ENCODE measurements at places on chromosomes 16 and 17.

GRCh38 chr17:6651919-6652452 is 424 bp downstream of the C17orf100 start:
- peaks cover 17% of the 10 kb centered on the region for H3K4me1 ChIP-seq
- no peak overlapping the region for H3K27ac ChIP-seq
- H3K36me3 ChIP-seq, result peaks cover 3% of the 10 kb centered on the region
- peak overlapping the region; percentile 83 for H3K4me3 ChIP-seq
- no peak for DNase-seq

DNA sequence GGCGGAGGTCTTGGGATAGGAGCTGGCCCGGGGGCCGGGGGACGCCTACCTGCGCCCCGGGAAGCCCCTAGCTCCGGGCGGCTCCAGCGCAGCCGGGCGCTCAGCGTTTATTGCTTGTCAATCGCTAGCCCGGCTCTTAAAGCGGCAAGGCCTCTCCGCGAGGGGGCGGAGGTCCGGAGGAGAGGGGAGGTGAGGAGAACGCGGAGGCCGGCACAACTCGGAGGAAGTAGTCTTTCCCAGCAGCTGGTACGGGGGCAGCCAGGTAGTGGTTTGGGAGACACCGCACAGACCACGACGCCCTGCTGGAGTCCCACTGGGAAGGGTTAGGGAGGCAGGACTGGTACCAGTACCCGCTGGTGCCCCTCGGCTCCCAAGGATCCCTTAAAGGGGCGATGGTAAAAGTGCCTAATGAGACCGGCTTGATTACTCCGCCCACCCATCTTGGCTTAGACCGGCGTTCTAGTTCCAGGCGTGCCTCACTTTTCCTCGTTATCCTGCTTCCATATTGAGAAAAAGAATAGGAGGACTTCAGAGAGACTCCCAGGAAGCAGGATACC is at the start of gene MPP2:
Gene MPP2 (minus strand): TSS at position 112 of the 557 bp plus-strand sequence. CDS start 3,076 bp downstream, outside the sequence.
- H3K4me1 ChIP-seq, result peaks cover 14% of the 10 kb centered on the region
- peak within 1 kb of the TSS; percentile 82 for H3K27ac ChIP-seq

GRCh38 chr17:63193827-63194226 is 227.8 kb downstream of the TANC2 start:
- DNase-seq, result no peak
- no peak overlapping the region for H3K27ac ChIP-seq
- no peaks in the 10 kb centered on the region for H3K4me1 ChIP-seq
- no peak overlapping the region for H3K4me3 ChIP-seq
- no peaks in the 10 kb centered on the region for H3K27me3 ChIP-seq
- peaks cover 5% of the 10 kb centered on the region for H3K36me3 ChIP-seq

GRCh38 chr17:8163978-8164814 is 1.4 kb upstream of the VAMP2 start:
- H3K4me1 ChIP-seq, result peaks cover 30% of the 10 kb centered on the region
- H3K36me3 ChIP-seq, result peaks cover 30% of the 10 kb centered on the region

DNA sequence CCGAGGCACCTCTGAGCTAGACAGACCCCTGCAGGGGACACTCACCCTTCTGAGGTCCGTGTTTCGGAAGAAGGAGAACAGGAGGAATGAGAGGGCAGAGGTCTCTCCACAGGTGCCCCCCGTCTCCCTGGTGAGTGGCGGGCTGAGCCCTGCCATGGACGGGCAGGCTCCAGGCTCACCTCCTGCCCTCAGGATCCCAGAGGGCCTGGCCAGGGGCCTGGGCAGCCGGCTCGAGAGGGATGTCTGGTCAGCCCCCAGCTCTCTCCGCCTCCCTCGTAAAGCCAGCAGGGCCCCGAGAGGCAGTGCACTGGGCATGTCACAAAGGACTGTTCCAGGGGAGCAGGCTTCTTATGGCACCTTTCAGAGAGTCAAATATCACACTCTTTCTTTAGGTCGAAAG is 62.8 kb downstream of the DHRS7C start:
- H3K4me3 ChIP-seq, result no peak overlapping the region
- no peak for DNase-seq
- H3K36me3 ChIP-seq, result no peaks in the 10 kb centered on the region
- H3K4me1 ChIP-seq, result peaks cover 10% of the 10 kb centered on the region

- H3K4me3 ChIP-seq, result no peak overlapping the region
- H3K27me3 ChIP-seq, result no peaks in the 10 kb centered on the region
- H3K4me1 ChIP-seq, result peaks cover 10% of the 10 kb centered on the region
- DNase-seq, result no peak
Measured at GRCh38 chr16:2785101-2785991, 2.0 kb downstream of the PRSS33 start.

DNA sequence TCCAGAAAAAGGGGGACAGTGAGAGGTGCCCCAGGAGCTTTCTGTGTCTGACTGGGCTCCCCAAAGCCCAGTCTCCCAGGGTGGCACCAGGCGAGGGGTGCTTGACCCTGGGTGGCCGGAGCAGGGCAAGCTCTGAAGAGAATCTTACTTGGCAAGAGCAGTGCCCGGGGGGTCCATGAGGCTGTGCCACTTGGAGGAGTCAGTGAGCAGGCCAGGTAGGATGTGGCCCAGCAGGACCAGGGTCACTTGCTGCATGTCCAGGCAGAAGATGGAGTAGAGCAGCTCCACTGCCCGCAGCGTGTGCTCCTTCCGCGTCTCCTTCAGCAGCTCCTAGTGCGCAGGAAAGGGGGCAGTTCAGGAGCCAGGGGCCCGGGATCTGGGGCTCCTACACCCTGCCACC is 7.3 kb downstream of the CSF3 start:
- DNase-seq, result no peak
- H3K27me3 ChIP-seq, result no peaks in the 10 kb centered on the region
- H3K4me1 ChIP-seq, result peaks cover 11% of the 10 kb centered on the region
- no peak overlapping the region for H3K27ac ChIP-seq
- H3K4me3 ChIP-seq, result no peak overlapping the region

DNA sequence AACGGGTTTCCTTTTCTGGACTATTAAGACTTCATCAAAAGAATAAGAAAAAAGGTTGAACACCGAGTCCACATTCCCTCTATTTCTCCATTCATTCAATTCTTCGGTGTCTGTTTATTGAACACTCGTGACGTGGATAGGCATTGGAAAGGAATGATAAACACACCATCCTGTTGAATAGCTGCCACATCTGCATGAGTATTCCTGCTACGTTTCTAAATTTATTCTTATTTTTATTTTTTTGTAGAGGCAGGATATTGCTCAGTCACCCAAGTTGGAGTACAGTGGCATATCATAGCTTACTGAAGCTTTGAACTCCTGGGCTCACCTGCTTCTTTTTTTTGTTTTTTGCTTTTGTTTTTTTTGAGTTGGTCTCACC is 80.8 kb upstream of the CIBAR2 start:
- no peak overlapping the region for H3K27ac ChIP-seq
- H3K4me3 ChIP-seq, result no peak overlapping the region
- DNase-seq, result no peak
- peaks cover 43% of the 10 kb centered on the region for H3K4me1 ChIP-seq

DNA sequence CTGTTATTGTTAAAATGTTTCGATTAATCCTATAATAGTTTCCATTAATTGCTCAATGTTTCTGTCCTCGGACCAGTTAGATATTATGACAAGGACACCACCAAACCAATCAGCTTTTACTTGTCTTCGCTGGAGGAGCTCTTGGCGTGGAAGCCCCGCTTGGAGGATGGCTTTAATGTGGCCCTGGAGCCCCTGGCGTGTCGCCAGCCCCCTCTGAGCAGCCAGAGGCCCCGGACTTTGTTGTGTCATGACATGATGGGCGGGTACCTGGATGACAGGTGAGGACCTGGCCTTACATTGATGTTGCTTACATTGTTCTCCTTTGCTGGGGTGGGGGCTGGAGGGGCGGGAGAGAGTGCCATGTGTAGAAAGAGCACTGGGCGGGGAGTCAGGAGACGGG is 3.0 kb downstream of the ENGASE start:
- peaks cover 6% of the 10 kb centered on the region for H3K4me1 ChIP-seq
- no peak overlapping the region for H3K4me3 ChIP-seq
- no peaks in the 10 kb centered on the region for H3K27me3 ChIP-seq
- no peak overlapping the region for H3K27ac ChIP-seq

DNA sequence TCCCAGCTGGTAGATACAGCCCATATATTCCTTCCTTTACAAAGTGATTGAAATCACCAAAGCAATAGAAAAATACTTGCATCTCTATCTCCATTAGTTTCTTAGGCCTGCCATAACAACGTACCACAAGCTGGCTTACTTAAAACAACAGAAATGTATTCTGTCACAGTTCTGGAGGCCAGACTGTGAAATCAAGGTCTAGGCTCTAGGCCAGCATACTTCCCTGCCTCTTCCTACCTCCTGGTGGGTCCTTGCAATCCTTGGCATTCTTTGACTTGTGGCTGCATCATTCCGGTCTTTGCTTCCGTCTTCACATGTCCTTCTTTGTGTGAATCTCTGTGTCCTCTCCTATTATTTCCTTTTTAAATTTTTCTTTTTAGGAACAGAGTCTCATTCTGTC is 62.5 kb downstream of the ERCC4 start:
- H3K27ac ChIP-seq, result no peak overlapping the region
- H3K4me3 ChIP-seq, result no peak overlapping the region
- H3K4me1 ChIP-seq, result no peaks in the 10 kb centered on the region
- no peaks in the 10 kb centered on the region for H3K36me3 ChIP-seq
- no peaks in the 10 kb centered on the region for H3K27me3 ChIP-seq
- DNase-seq, result no peak

GRCh38 chr16:85084841-85085510 is 27.3 kb downstream of the CIBAR2 start:
- H3K36me3 ChIP-seq, result no peaks in the 10 kb centered on the region
- H3K27ac ChIP-seq, result no peak overlapping the region
- H3K4me1 ChIP-seq, result peaks cover 48% of the 10 kb centered on the region
- no peak overlapping the region for H3K4me3 ChIP-seq

DNA sequence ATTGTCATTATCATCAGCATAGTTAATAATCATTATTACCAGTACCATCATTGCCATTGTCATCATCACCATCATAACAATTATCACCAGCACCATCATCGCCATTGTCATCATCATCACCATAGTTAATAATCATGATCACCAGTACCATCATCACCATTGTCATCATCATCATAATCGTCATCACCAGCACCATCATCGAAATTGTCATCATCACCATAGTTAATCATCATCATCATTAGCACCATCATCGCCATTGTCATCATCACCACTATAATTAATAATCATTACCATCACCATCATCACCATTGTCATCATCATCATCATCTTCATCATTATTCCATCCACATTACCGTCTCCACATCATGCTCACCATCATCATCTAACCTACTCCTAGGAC is 13.5 kb downstream of the PDILT start:
- no peak overlapping the region for H3K4me3 ChIP-seq
- H3K36me3 ChIP-seq, result no peaks in the 10 kb centered on the region
- no peaks in the 10 kb centered on the region for H3K27me3 ChIP-seq
- H3K27ac ChIP-seq, result no peak overlapping the region
- H3K4me1 ChIP-seq, result peaks cover 2% of the 10 kb centered on the region

- no peak for DNase-seq
- no peak overlapping the region for H3K27ac ChIP-seq
- no peaks in the 10 kb centered on the region for H3K4me1 ChIP-seq
- H3K4me3 ChIP-seq, result no peak overlapping the region
- no peaks in the 10 kb centered on the region for H3K27me3 ChIP-seq
- H3K36me3 ChIP-seq, result peaks cover 47% of the 10 kb centered on the region
Measured at GRCh38 chr17:80025796-80026195, 9.9 kb downstream of the TBC1D16 start.

DNA sequence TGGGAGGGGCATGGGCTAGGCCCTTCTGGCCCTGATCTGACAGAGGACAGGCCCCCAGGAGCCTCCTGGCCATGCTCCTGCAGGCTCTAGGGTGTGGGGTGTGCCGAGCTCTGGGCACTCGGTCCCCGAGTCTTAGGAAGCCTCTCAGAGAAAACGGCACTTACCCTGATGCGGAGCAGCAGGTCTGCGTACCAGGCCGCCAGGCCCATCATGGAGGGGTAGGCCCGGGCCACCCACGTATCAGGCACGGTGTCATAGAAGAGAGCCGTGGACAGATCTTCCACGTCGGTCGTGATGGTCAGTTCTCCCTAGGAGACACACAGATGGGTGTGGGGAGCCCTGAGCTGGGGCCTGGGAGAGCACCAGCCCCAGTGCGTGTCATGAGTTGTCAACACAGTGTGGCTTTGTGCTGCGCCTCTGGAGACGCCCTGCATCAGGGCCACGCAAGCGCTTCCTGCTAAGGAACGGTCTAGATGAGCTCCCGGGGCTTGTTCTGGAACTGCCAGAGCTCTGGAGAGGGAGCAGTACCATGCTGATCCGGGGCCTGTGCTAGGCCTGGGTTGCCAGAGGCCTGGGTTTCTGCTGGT is 47.9 kb downstream of the PGS1 start:
- no peaks in the 10 kb centered on the region for H3K27me3 ChIP-seq
- H3K27ac ChIP-seq, result no peak overlapping the region
- no peak overlapping the region for H3K4me3 ChIP-seq
- DNase-seq, result no peak

DNA sequence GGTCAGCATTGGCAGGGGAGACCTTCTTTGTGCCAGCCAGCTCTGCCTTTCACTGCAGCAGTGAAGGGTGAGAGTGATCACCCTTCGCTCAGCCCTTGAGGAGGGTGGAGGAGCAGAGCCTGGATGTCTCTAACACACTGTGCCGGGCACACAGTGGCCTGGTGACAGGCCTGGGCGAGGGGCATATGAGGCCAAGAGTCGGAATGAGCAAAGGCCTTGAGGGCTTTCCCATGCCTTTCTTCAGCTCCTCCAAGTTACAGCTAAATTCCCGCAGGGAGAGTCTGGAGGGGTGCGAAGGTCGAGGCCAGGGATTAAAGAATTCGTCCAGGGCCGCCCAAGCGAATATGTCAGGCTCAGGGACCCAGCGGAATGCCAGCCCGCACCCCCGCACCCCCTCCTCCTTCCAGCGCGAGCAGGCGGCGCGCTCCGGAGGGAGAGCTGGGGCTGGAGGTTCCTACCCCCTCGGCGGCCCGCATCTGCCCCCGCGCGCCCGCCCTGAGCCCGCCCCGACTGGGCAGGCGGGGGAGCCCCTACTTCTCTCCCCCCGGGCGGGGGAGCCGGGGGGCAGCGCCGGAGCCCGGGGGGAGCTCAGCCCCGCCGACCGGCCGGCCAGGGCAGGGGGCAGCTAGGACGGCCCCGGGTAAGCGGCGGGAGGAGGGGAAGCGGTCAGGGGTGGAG is at the start of gene RASL10B:
Gene RASL10B (plus strand): TSS at position 401 of the 678 bp plus-strand sequence. CDS start 3,546 bp downstream, outside the sequence.
- DNase-seq, result peak; percentile 65
- H3K4me3 ChIP-seq, result peak within 1 kb of the TSS; percentile 79
- no peak within 1 kb of the TSS for H3K27ac ChIP-seq
- H3K27me3 ChIP-seq, result no peaks in the 10 kb centered on the region
- H3K4me1 ChIP-seq, result peaks cover 18% of the 10 kb centered on the region

- peaks cover 50% of the 10 kb centered on the region for H3K36me3 ChIP-seq
- H3K4me1 ChIP-seq, result peaks cover 7% of the 10 kb centered on the region
- peak within 1 kb of the TSS; percentile 94 for H3K4me3 ChIP-seq
- H3K27me3 ChIP-seq, result no peaks in the 10 kb centered on the region
- DNase-seq, result peak; percentile 94
Measured at GRCh38 chr16:25257470-25257955, at the start of gene ZKSCAN2. Gene ZKSCAN2, minus strand, starts transcription at chr16:25257845. Its CDS starts 718 bp downstream, at chr16:25257127.

DNA sequence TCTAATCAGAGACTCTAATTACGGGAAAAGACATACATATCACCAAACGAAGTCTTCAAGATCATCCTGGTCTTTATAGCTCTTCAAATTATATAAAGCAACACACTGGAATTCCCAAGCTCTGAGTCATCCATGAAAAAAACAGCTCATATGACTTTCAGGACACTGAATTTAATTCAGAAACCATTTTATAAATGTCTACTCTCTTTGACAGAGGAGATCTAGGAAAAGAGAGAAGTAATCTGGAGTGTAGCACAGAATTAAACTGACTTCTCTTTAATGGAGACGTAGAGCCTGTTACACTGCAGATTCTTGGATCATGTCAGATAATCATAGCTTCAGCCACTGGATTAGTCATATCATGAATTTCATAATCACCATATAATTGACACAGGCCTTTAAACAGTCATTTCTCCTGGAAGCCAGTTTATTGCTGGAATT is 86.8 kb upstream of the WSB1 start:
- no peaks in the 10 kb centered on the region for H3K4me1 ChIP-seq
- H3K36me3 ChIP-seq, result no peaks in the 10 kb centered on the region
- no peak overlapping the region for H3K4me3 ChIP-seq
- no peak for DNase-seq
- no peaks in the 10 kb centered on the region for H3K27me3 ChIP-seq
- no peak overlapping the region for H3K27ac ChIP-seq
